ENCODE measurements at places on chromosomes 1 and 21. TPM values are rescaled to one million over a fixed set of nuclear protein-coding genes. Genes with fewer than 3 reads are reported as not detected.

GRCh38 chr1:186960861-186961260 lies 132.1 kb downstream of the PLA2G4A start:
- H3K27ac ChIP-seq: no peak overlapping the region
- peaks cover 14% of the 10 kb centered on the region for H3K36me3 ChIP-seq
- no peaks in the 10 kb centered on the region for H3K27me3 ChIP-seq
- no peaks in the 10 kb centered on the region for H3K4me1 ChIP-seq
- no peak overlapping the region for H3K4me3 ChIP-seq

GRCh38 chr1:179083533-179083932 lies 1.7 kb downstream of the TOR3A start:
- peak overlapping the region; percentile 89 for H3K4me3 ChIP-seq
- peaks cover 28% of the 10 kb centered on the region for H3K4me1 ChIP-seq
- no peaks in the 10 kb centered on the region for H3K27me3 ChIP-seq
- H3K36me3 ChIP-seq: peaks cover 31% of the 10 kb centered on the region
- no peak for DNase-seq

- no peaks in the 10 kb centered on the region for H3K27me3 ChIP-seq
- peaks cover 46% of the 10 kb centered on the region for H3K4me1 ChIP-seq
- H3K27ac ChIP-seq: no peak overlapping the region
- H3K36me3 ChIP-seq: no peaks in the 10 kb centered on the region
- no peak overlapping the region for H3K4me3 ChIP-seq
These were observed 161.4 kb downstream of the KAZN start for GRCh38 chr1:14759843-14760242.

- no peaks in the 10 kb centered on the region for H3K27me3 ChIP-seq
- no peak overlapping the region for H3K27ac ChIP-seq
- H3K4me1 ChIP-seq: no peaks in the 10 kb centered on the region
These were observed 7.3 kb downstream of the GLMN start for GRCh38 chr1:92291372-92291999.

Gene CYP4A22
- not detected for total RNA-seq

Gene RAB29
- 14.3 TPM for total RNA-seq
